ENCODE measurements at places on chromosomes 4 and X.

GRCh38 chrX:68894513-68895340 lies 65.9 kb downstream of the EFNB1 start:
- peak; percentile 58 for DNase-seq

DNA sequence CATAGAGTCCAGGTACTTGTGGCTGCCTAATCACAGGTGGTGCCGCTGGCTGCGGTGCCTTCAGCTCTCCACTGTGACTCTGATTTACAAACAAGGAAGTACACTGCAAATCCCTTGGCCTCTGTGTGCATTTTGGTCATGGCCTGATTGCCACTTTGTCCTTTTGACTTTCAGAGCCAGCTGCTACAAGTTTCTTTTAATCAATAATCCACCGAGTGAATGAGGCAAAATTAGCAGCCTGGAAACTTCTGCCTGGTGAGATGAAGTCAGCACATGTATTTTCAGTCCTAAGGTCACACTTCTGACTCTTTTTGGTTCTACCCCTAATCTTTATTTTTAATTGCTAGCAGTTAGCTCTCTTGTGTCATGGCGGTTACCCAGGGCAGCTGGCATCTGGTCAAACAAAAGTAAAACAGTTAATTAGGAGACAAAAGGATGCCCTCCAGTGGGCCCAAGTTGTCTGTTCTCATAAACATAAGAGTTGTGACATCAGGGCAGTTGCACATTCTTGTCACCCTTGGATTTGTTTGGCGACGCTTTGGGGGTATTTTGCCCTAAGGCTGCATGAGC lies 62.3 kb upstream of the LNX1 start:
- no peak for DNase-seq

DNA sequence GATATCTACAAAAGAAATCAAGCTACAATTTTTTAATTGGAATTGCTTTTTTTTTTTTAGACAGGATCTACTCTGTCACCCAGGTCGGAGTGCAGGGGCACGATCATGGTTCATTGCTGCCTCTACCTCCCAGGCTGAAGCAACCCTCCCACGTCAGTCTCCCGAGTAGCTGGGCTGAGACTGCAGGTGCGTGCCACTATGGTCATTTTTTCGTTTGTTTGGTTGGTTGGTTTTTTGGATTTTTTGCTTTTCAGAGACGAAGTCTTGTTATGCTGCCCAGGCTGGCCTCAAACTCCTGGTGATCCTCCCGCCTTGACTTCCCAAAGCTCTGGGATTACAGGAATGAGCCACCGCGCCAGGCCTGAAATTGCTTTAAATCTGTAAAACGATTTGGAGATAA lies 15.6 kb downstream of the RGN start:
- no peak for DNase-seq

- no peak for DNase-seq
Observed at GRCh38 chr4:186887291-186887700, 163.6 kb upstream of the FAT1 start.

DNA sequence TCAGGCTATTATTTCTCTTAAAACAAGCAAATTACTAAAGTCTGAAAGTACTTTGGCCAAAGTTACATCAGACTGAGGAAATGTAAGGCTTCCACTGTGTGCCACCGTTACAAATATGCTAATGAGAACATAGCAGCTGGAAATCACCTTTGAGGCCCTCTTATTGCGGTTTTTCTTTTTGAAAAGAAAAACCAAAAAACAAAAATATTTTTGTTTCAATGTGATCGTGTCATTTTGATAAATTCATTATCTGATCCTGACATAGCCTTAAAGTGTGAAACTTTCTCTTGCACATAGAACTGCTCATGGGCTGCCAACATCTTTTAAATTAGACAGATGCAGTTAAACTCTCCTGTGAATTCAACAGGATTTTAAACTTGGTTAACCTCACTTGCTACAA lies 2.8 kb upstream of the TIFA start:
- DNase-seq: no peak

DNA sequence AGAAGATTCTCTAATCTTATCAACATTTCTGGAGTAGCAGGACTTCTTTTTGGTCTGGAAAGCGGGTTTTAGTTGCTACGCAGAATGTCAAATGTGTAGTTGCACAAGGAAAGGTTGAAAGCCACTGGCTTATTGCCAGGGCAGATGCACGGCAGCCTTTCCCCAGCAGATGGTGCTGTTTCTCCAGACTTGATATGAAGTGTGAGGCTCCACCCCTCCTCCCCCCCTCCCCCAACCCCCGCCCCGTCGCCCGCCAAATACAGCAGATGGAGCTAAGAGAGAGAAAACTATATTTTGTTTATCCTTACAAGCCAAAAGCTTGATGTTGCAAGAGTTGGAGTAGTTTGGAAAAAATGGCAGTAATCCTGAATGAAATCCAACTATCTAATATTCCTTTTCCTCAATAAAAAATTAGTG lies 32.0 kb downstream of the ENOPH1 start:
- peak; percentile 93 for DNase-seq

GRCh38 chr4:36944232-36944631 lies 300.3 kb upstream of the NWD2 start:
- DNase-seq: no peak

GRCh38 chrX:72073633-72074032 lies 58.1 kb downstream of the RTL5 start:
- no peak for DNase-seq

DNA sequence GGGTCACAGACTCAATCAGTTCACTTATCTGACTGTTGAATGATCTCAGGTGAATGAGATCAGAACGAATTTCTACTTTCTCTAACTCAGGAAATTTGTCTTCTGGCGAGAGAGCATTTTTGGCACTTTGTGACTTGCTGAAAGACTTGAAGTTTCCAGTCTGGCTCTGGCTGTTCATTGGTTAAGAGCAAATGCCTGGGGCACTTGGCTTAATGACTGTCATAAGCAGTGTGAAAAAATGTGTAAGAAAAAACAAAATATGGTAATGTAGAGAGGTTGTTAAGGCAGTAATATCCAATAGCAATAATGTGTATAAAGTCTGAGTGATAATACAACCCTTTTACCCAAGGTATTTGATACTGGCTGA lies 71.3 kb upstream of the PGRMC2 start:
- no peak for DNase-seq

DNA sequence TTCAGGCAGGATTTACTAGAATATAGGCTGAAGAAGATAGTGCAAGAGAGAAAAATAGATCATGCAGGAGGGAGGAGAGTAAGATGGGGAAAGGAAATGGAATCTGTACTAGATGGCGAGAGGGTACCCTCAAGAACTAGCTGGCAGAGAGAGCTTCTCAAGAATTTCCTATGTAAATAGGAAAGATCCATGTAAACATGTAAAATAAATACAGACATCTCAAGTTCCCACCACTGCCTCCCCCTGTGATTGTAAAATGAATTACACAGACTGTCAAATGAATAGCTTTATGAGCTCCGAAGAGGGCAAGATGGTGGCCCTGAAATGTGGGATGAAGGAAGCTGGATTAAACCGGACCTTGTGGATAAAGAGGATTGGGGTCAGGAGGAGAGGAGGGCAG lies 178.0 kb downstream of the PALLD start:
- DNase-seq: no peak

DNA sequence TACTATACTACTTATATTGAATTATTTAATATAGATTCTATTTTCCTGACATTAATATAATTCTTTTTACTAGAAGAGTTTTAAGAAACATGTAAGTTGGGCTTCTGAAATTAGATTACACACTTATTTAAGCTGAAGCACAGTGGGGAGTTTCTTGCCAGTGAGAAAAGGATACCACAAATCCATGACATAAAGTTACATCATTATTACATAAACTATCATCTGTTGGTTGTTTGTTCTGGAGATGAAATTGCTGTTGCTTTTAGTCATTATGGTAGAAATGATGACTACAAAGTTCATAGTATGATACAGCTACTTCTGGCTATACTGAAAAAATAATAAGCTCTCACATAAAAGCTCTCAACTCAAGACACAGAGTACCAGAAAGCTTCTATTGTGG lies 880.4 kb downstream of the PCDH18 start:
- DNase-seq: no peak

- no peak for DNase-seq
Observed at GRCh38 chrX:10855845-10856244, 235.5 kb upstream of the MID1 start.

Data from activated CD8-positive, alpha-beta memory T cell treated with anti-CD3 and anti-CD28 coated beads for 24 hours (primary cell).